ENCODE measurements at places on chromosomes 1 and 21.

- DNase-seq, result no peak
Measured at GRCh38 chr1:37035796-37036666, 1.7 kb upstream of the GRIK3 start.

DNA sequence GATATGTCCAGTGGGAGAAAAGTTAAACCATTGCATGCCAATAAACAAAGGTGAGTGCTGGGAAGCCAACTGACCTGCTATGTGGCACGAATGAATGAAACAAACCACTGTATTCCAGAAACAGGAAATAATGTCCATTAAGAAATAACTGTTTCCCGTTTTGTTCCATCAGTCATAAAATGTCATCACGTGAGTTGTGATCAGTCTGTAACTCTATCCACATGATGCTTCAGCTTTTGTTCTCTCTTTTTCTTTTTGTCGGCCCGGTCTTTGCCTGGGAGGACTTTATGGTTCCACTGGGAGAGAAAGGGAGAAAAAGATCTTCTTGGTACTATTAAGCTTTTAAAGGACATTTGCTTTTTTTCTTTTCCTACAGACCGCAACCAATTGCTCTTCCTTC is 179.9 kb downstream of the TGFB2 start:
- DNase-seq, result no peak

- DNase-seq, result no peak
Measured at GRCh38 chr1:175826705-175827104, 83.3 kb upstream of the TNR start.

DNA sequence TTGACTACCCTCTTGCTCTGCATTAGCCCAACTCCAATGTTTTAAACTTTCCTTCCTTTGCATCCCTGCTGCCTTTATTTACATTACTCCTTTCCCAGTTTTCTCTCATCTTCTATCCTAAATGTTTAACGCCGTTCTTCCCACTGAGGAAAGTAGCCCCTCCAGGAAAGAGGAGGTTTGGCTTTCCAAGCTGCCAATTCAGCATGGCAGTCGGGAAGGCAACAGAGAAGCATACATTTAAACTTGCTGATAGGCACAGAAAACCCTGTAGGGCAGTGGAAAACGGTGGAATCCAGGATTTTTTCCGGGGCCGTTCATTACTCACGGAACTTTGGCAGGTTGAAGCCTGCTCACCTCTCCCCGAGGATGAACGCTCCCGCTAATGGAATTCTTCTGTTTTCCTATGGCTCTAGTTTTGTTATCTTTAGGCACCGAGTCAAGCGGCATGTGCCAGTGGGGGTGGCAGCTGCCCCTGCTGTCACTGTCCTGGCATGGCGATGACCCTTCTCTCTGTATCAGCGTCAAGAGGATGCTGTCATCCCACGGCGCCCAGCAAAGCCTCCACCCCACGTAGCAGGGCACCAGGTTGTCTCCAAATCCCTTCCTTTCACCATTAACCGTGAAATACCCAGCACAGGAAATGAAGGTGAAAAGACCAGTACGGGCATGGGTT is 48.3 kb downstream of the ZBTB18 start:
- no peak for DNase-seq
